Lung (tissue), 17 donors: ENCODE measurements at places on chromosomes 13 and 19.
A peak's percentile ranks its signal among the peaks of the same experiment; 100 is the strongest.

DNA sequence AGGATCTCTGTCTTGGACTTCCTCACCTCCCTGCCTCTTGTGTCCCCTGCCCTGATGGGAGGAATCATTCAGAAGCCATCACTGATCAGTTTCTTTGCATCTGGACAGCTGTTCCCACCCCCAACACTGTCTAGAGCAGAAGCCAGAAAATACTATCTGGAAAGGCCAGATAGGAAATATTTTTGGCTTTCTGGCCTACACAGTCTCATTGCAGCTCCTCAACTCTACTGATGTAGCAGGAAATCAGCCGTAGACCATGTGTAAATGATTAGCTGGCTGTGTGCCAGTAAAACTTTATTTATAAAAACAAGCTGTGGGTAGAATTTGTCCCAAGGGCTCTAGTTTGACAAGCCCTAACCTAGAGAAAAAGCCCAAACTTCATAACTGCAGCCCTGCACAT lies 5.6 kb downstream of the SIGLEC7 start:
- DNase-seq, result peak; percentile 58

DNA sequence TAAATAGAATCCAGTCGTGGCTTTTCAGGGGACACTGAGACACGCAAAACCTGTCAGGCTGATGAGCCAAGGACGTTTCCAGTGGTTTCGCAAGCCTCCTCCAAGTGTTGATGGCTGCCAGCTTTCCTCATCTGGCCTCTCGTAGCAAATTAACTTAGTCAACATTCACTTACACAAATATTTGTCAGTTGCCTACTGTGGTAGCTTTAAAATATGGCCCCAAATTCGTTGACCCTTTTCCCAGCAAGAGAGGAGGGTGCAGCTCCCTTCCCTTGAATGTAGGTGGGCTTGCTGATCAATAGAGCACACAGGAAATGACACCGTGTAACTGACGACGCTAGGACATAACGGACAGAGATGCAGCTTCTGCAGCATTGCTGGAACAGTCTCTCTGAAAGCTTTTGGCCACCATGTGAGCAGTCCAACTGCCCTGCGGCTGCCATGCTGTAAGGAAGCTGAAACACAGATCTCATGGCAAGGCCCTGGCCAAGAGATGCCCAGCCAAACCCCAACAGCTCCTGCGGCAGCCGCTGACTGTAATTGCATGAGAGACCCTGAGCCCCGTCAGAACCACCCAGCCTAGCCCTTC lies 5.5 kb upstream of the RANBP3 start:
- peak; percentile 87 for DNase-seq

DNA sequence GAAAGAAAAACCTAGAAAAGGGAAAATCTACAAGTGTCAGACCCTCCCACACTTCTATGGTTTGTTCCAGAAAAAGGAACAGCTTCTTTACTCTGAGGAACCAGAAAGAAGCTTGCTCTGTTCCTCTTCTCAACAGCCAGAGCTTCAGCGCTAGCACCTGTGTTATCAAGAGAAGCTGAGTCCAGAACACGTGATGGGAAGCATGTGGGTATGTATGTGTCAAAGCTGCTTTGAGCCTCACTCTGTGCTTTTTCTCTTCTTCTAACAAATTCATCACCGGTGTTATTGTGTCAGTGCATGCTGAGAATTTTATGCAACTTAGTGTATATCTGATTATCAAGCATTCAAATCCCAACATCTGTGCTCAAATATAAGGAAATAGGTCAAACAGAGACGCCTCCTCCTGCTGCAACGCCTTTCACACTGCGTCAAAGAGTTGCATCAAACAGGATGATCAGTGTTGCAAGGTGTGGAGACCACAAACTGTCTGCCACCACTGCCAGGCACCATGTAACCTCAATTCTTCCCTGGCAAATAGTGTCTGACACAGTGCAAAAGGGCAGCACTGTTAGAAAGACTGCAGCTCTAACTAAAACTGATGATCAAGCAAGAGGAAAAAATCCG lies 83.9 kb downstream of the LRRC63 start:
- DNase-seq, result no peak

DNA sequence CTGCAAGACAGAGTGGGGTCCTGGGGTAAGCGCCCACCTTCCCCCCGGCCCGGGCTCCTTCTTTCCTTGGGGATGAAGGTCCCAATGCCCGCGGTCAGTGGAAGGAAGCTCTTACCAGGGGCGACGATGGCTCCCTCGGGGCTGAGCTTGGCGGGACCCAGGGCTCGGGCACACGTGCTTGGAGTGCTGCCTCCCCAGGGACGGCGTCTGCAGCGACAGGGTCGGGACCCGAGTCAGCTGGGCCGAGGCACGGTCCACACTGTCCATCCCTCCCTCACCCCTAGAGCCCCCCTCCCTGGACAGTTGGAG lies 3.5 kb downstream of the JSRP1 start:
- DNase-seq, result no peak

GRCh38 chr19:38264486-38265212 lies at the start of gene SPINT2:
Gene SPINT2, plus strand, starts transcription at chr19:38264573. Its CDS starts 320 bp downstream, at chr19:38264893.
- peak; percentile 76 for DNase-seq

GRCh38 chr13:41561170-41561569 lies 103.8 kb downstream of the RGCC start:
- DNase-seq, result peak; percentile 53

- peak; percentile 35 for DNase-seq
These were observed at the start of gene ANKLE1 for GRCh38 chr19:17281391-17282304. Gene ANKLE1, plus strand, starts transcription at chr19:17281901. Its CDS starts 20 bp downstream, at chr19:17281921.

DNA sequence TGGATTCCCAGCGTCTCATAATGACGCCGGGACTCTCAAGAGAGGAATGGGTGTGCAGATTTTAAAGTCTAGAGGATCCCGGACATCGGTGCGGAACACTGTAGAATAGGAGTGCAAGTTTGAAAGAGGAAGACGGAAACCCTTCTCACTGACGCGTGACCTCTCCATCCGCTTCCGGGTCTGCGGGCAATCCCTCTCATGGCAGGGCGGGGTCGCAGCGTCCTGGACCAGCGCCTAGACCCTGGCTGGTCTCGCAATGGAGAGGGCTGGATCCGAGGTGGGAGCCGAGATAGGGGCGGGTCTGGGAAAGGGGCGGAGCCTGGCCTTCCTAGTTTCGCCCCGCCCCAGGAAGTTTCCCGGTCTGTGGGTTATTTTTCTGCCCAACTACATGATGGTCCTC lies 4.6 kb upstream of the ZNF845 start:
- peak; percentile 61 for DNase-seq

DNA sequence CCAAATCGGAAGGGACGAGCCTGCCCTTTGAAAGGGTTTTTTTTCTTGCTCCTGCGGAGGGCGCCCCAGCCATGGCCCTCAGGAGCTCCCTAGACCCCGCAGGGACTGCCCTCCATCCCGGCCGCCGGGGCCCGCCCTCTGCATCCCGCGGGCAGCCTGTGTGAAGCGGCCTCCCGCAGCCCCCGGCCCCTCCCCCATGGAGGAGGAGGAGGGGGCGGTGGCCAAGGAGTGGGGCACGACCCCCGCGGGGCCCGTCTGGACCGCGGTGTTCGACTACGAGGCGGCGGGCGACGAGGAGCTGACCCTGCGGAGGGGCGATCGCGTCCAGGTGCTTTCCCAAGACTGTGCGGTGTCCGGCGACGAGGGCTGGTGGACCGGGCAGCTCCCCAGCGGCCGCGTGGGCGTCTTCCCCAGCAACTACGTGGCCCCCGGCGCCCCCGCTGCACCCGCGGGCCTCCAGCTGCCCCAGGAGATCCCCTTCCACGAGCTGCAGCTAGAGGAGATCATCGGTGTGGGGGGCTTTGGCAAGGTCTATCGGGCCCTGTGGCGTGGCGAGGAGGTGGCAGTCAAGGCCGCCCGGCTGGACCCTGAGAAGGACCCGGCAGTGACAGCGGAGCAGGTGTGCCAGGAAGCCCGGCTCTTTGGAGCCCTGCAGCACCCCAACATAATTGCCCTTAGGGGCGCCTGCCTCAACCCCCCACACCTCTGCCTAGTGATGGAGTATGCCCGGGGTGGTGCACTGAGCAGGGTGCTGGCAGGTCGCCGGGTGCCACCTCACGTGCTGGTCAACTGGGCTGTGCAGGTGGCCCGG lies 815 bp downstream of the MAP3K10 start:
- DNase-seq, result peak; percentile 30

GRCh38 chr19:12749938-12750521 lies 1.6 kb upstream of the BEST2 start:
- no peak for DNase-seq

DNA sequence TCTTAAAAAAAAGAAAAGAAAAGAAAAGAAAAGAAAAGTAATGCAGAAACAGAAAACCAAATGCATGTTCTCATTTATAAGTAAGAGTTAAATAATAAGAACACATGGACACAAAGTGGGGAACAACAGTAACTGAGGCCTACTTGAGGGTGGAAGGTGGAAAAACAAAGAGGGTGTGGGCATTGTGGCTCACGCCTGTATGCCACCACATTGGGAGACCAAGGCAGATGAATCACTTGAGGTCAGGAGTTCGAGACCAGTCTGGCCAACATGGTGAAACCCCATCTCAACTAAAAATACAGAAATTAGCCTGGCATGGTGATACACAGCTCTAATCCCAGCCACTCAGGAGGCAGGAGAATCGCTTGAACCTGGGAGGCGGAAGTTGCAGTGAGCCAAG lies 8.1 kb downstream of the ZNF708 start:
- DNase-seq, result no peak

DNA sequence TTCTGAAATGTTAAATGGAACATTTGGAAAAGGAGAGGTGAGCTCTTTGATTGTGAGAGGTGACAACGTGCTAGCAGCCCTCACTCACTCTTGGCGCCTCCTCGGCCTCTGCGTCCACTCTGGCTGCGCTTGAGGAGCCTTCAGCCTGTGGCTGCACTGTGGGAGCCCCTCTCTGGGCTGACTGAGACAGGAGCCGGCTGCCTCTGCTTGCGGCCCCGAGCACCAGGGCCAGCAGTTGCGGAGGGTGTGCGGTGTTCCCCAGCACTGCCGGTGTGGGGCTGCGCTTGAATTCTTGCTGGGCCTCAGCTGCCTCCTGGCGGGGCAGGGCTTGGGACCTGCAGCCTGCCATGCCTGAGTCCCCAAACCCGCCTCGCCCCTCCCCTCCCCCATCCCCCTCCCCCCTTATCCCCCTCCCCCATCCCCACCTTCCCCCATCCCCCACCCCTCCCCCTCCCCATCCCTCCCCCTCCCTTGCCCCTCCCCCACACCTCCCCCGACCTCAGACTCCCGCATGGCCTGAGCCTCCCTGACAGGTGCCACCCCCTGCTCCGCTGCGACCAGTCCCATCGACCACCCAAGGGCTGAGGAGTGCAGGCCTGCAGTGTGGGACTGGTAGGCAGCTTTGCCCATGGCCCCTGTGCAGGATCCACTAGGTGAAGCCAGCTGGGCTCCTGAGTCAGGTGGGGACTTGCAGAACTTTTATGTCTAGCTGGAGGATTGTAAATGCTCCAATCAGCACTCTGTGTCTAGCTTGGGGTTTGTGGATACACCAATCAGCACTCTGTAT lies 411.0 kb downstream of the OLFM4 start:
- DNase-seq, result no peak

GRCh38 chr13:23146811-23147625 lies 33.8 kb upstream of the SGCG start:
- peak; percentile 96 for DNase-seq

DNA sequence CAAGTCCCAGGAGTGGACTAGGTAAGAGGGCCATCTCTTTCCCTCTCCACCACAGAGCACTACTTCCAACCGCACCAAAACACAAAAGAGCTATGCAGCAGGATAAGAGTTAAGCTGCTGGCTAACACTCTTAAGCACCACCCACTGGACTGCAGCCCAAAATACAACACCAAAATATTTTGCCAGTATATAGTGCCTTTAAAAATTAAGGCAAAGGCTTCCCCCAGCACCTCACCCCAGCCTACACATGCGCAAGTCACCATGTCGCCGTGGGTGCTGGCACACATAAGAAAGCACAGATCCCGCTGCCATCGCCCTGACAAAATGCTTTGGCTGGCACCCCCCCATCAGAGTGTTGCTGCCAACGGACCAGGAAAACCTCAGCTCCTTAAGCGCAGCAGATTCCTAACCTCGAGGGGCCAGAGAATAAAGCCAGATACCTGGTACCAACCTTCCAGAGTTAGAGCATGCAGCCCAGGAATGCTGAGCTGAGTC lies 608.3 kb downstream of the PCDH17 start:
- DNase-seq, result no peak

GRCh38 chr13:50887151-50887550 lies 22.4 kb upstream of the RNASEH2B start:
- DNase-seq, result no peak

DNA sequence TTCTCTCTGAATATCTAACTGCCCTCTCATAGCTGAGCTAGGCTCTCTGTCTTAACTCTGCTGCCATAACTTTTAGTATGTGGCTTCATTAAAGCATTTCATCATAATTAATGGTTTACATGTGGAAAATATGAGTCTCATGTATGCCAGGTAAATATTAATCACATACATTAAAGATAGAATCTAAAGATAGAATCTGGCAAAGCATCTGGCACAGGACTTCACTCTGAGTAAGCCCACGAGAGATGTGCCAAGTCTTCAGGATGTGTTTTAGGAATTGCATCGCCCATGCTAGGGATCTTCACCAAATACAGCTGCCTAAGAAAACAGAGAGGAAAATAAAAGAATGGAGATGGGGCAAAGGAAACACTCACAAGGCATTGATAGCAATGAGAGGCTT lies 285.8 kb downstream of the DIAPH3 start:
- no peak for DNase-seq

GRCh38 chr13:87656306-87656705 lies 14.9 kb upstream of the SLITRK5 start:
- DNase-seq, result peak; percentile 68

- no peak for DNase-seq
These were observed 5.3 kb upstream of the CD79A start for GRCh38 chr19:41871573-41872383.

DNA sequence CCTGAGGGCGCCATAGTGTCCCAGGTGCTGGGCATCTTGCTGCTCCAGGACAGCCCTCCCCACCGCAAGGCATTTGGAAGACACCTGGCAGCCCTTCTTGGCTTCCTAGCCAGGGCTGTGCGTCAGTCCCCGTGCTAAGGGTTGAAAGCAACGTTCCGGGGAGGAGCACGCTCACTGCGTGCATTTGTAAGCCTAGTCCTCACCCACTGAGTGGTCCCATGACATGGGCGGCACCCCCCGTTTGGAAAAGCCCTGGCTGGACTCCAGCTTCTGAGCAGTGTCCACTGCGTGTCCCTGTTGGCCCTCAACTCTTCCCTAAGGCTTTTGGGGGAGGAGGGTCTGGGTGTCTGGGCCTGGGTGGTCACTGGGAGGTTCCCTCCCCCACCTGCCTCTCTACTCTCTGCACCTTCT lies 76.3 kb upstream of the GPR183 start:
- no peak for DNase-seq

DNA sequence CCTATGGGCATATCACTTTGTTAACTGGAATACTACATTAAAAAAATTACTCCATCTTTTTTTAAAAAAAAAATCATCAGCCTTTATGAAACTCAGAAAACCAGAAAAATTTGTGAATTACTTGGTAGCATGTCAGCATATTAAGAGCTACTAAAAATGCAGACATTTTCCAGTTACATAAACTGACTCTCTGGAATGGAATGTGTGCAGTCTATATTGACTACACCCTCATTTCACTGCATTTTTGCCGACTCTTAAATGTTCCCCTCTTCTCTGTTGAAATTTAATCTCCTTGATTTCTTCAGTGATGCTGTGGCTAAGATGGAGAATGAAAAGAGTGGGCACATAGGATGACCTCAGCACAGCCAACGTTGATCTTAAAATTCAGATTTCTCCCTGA lies 393.8 kb downstream of the ITGBL1 start:
- no peak for DNase-seq
